Renal pelvis (tissue), 12 donors: ENCODE measurements at places on chromosomes 3 and 15.

GRCh38 chr3:170476291-170476690, 57.6 kb downstream of the CLDN11 start:
- no peak for DNase-seq

GRCh38 chr3:74366331-74366730, 248.1 kb downstream of the CNTN3 start:
- no peak for DNase-seq

- no peak for DNase-seq
Measured at GRCh38 chr15:85412956-85413854, 32.8 kb downstream of the AKAP13 start.

GRCh38 chr15:93583552-93583951, 494.5 kb upstream of the RGMA start:
- DNase-seq: no peak

DNA sequence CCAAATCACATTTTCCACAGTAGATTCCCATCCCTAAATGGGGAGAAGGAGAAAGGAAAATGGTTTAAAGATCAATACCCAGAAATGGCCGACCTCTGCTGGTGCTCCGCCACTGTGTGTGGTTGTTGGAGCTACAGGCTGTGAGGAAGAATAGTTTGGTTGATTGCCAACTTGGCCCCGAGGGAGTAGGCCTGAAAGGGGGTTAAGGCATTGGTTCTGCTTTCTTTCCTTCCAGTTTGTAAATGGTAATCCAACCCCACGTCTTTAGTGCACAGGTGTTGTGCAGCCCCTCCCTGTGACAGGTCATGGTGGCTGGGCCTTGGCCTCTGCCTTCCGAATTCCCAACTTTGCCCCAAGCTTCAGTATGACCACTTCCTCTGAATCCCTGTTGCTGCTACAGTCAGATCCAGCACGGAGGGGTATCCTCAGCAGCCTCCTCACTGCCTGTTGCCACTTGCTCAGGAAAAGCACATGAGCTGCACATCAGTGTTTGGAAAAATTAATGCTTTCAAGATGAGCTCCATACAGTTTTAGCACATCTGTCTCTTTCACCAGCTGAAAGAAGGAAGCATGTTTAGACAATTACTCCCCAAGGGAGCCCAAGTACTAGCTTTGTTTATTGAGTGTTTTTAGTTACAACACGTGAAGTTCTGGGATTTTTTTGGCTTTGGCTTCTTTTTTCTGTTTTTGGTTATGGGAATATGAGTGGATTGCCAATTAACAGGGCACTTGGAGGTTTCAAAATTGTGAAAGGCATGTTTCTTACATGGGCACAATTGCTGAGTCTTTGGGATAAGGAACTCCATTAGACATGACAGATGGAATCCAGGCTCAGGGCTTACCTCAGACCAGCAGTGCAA, 92.3 kb upstream of the ROPN1 start:
- no peak for DNase-seq
